ENCODE measurements at places on chromosomes 13 and 19.

GRCh38 chr13:35917252-35917941 lies 213.8 kb downstream of the DCLK1 start:
- peak; percentile 32 for DNase-seq

- DNase-seq: no peak
Measured at GRCh38 chr13:45198924-45199323, 1.9 kb downstream of the KCTD4 start.

GRCh38 chr13:28251466-28251865 lies 113.1 kb downstream of the PAN3 start:
- DNase-seq: no peak

DNA sequence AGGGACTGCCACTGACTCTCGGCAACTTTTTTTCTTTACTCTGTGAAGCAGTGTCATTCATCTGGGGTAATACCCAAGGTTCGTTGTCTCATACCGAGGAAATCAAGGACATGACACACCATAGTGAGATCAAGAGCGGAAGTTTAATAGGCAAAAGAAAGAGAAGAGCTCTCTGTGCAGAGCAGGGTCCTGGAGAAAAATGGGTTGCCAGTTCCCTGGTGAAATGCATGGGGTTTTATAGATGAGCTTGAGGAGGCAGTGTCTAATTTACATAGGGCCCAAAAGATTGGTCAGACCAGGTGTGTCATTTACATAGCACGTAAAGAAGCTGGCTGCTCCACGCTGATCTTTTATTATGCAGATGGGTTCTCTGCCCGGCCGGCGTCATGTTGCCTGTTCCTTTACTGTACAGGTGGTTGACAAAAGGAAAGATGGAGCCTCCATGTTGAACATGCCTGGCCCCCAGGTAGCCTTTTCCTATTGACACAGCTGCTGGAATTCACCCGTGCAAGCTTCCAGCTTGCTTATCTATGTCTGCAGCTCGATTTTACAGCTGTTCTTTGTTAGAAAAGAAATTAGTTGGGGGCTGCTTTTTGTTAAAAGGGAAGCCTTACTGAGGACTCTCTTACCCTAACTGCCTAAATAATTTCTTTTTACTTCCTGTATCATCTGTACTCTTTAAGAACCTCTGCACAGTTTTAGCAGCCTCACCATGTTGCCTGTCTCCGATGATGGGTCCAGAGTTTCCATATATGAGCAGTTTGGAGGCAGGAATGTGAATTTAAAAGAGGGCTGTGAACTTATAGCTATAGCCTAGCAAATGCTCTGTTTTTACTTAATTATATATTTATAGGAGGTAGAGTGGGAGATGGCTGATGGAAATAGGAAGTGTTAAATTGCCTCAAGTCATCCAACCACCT lies 98.0 kb upstream of the DIAPH3 start:
- DNase-seq: no peak

DNA sequence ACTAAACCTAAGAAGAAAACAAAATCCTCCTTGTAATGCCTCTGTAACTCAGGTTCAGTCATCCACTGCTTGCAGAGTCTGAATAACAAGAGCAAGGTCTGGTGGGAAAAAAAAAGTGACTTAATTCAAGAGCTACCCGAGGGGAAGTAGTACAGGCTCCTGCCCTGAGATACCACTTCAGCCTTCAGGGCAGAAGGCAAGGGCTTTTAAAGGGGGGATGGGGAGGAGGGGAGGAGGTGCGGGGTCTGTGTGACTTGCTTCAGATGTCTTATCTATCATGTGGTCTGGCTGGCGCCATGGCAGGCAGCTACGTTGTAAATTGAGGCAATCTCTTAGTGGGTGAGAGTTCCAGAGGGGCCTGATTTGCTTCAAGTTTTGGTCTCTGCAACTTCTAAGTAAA lies 66.7 kb downstream of the LRRC63 start:
- DNase-seq: no peak

DNA sequence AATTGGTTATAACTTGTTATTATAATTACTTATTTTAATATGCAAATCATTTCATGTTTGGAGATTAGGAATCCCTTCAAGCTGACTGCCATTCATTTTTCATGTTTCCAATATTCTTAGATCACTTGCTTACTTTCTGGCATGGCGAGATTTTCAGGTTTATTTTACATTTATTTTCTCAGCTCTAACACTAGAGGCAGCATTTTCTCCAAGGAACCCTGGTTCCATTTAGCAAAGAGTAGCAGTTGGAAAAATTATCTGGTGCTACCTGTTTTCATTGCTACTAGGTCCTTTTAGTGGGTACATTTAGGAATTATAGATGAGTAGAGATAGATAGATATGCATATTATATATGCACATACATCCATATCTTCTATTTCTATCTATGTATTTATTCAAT lies 90.9 kb upstream of the TRPC4 start:
- DNase-seq: no peak

- no peak for DNase-seq
Measured at GRCh38 chr19:51733742-51734522, 10.1 kb upstream of the HAS1 start.

- DNase-seq: peak; percentile 53
Measured at GRCh38 chr19:48424694-48425219, 21.0 kb upstream of the GRWD1 start.

DNA sequence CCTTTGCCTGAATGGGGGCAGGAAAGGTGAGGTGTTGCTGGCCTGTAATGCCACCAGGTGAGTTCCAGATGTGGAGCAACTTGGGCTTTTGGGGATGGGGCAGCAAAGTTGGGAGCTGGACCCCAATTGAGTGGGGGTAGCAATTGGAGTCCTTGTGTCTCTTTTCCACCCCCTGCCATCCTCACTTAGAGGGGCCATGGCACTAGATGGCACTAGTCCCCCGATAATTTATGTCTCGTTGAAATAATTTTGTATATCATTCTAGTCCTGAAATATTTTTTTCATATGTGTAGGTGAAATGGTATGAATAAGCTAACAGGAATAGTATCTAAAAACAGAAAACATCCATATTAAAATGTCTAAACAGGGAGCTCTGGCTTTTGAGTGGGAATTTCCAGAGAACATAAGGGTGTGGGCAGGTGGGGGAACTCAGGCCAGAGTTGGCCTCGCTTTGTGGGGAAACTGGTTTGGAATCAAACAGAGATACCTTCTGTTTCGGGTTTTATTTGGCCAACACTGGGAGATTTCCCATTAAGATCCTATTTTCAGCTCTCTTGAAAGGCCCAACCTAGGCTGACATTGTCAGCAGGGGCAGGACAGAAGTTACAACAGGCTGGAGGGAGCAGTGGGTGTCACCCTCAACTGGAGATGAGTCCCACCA lies 3.4 kb downstream of the ZNF576 start:
- no peak for DNase-seq

DNA sequence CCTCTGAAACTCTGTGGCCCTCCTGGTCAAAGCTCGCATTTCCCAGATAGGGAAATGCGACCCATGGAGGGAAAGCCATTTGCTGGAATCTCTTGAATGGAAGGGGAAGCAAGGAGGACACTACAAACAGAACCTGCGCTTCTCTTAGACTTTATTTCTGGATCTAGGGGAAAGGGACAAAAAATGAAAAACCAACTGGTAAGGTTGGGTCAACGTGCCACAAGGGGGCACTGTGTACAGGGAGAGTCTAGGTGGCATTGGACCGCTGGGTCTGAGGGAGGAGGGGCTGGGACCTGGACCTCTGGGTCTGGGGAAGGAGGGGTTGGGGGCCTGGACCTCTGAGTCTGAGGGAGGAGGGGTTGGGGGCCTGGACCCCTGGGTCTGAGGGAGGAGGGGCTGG lies 5.0 kb downstream of the KLK4 start:
- no peak for DNase-seq

Measured in femur (tissue), 1 donor.